ENCODE measurements at places on chromosomes 6 and 20. TPM values are rescaled to one million over a fixed set of nuclear protein-coding genes. Genes with fewer than 3 reads are reported as not detected.

DNA sequence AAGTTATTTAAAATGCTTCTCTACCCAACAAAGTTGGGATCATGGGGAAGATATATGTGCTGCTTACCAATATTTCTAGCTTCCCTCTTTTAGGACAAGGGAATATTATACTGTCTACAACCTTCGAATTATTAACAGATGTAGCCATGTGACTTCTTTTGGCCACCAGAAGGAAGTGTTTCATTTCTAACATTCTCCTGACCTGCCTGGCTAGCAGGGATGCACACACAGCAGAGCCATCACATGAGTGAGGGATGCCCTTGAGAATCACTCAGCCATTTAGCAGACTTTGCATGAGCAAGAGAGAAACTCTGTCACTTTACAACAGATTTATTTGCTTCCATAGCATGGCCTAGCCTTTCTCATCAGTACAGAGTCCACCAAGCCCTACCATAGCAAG is 230.7 kb upstream of the MARCKS start:
- no peak for DNase-seq

POU5F1 gene
- not detected for total RNA-seq

CDSN gene
- total RNA-seq, result not detected

LY6G6F gene
- total RNA-seq, result not detected

DNA sequence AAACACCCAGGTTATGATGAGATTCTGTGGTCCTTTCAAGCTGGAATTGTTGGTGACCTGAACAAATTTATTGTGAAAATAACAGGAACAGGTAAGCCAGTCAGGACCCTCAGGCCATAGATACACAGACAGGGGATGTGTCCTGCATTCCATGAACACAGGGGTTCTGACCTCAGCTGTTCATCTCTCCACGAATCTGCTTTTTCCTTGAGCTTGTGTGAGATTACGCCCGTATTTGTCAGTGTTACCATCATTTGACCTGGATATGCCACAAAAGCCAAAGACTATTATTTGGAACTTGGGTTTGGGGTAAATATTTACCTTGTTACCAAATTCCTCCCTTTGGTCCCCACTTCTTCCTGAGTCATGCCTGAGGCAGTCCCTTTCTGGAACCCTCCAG is 288.9 kb downstream of the PREX1 start:
- DNase-seq, result no peak

GRCh38 chr6:132892929-132893771 is 78.8 kb downstream of the RPS12 start:
- DNase-seq, result no peak

TXLNB gene
- 0.40 TPM for total RNA-seq

FAM162B gene
- total RNA-seq, result 5.2 TPM

DNA sequence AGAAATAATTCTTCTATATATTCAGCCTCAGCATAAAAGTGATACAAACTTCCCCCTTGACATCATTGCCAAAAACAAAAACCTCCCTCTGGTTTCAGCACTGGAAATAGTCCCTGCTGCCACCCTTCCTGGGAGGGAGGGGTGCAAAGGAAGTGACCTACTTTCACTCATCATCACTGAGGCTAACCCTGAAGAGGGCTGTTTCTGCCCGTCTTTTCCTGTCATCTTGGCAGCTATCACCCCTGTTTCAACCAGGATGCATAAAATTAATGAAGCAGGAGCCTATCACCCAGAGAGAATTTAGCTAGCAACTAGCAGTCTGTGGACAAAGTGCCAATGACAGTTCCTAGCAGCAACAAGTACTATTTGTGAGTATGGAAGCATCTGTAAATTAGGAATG is 397.8 kb downstream of the LAMA2 start:
- DNase-seq, result no peak

- no peak for DNase-seq
These were observed 409.4 kb upstream of the ADGRB3 start for GRCh38 chr6:68225729-68226128.

PHACTR1 gene
- 0.40 TPM for total RNA-seq

HLA-DOA gene
- not detected for total RNA-seq
